ENCODE measurements at places on chromosomes 13 and 19.

DNA sequence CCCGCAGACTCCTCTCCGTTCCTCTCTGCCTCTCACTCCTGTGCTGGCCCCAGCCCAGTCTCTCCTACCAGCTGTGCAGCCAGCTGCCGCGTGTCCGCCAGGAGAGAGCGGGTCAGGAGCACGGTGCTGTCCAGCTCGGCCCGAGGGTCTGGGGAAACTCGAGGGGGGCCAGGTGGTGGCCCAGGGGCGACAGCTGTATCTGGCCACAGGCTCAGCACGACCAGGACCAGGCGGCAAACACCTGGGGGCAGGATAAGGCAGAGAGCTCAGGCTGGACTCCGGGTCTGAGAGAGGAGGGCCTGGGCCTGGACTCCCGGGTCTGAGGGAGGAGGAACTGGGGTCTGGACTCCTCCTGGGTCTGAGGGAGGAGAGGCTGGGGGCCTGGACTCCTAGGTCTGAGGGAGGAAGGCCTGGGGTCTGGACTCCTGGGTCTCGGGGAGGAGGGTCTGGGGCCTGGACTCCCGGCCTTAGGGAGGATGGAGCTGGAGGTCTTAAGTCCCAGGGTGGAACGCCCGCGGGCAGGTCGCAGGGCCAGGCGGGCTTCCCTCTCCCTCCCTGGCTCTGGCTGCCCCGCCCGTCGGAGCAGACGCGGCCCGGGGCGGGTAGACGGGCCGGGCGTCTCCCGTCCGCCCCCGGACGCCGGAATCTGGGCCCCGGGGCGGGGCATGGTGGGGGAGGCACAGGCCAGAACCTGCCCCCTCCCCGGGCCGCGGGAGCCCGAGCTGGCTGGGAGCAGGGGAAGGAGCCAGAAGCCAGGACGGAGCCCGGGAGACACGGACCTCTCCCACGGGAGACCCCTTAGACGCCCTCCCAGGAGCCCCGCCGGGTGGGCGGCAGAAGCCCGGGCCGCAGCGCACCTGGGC, 1.3 kb downstream of the IL11 start:
- DNase-seq, result no peak

- no peak for DNase-seq
Measured at GRCh38 chr19:50362030-50362412, 3.4 kb downstream of the NAPSA start.

DNA sequence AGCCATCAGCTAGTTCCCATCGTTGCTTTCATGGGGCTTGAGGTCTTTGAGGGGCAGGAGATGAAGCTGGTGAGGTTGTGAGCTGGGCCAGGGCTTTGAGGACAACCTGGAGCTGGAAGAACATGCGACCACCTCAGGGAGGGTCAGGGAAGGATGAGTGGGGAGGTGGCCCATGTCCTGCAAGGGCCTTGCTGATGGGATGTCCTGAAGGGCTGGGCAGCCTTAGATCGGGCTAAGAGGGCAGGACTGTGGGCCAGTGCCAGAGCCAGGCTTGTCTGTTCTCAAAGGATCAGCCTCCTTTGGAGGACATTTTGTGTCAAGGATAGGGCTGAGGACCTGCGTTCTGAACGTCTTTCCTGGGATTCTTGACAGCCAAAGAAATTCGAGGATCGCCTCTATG, 10.5 kb downstream of the CYTH2 start:
- no peak for DNase-seq

- no peak for DNase-seq
Measured at GRCh38 chr19:28605501-28606268, 607.3 kb downstream of the UQCRFS1 start.

DNA sequence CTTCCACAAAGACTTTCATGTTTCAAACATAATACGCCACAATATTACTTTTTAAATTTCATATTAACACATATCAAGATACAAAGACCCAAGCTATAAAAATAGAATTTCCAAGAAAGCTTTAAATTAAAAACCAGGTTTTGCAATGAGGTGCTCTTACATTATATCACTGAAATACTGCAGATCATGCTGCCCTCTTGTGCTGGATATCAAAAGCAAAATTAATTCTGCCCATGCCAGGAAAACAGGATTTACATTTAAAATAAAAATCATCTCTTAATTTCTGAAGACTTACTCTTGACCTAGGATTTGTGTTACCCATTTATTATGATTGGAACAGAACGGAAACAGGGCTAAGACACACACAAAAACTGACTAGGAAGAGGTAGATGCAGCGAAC, 145.0 kb downstream of the ABCC4 start:
- DNase-seq, result peak; percentile 29

GRCh38 chr19:5424192-5424973, 30.8 kb upstream of the ZNRF4 start:
- no peak for DNase-seq

DNA sequence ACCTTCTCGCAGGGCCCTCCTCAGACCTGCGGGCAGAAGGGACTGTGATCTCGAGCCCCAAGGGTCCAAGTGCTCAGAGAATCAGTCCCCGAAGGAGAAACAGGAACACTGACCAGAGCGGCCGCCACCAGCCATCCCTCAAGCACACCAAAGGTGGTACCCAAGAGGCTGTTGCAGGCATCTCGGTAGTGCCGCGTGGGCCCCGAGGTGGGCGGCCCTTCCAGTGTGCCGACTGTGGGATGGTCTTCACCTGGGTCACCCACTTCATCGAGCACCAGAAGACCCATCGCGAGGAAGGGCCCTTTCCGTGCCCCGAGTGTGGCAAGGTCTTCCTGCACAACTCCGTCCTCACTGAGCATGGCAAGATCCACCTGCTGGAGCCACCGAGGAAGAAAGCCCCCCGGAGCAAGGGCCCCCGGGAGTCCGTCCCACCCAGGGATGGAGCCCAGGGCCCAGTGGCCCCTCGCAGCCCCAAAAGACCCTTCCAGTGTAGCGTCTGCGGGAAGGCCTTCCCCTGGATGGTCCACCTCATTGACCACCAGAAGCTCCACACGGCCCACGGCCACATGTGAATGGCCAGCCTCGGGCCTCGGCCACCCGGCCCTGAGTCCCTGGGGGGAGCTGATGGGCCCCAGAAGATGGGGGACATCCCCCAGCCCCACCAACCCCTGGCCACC, 5.5 kb upstream of the ZNF135 start:
- DNase-seq, result no peak

DNA sequence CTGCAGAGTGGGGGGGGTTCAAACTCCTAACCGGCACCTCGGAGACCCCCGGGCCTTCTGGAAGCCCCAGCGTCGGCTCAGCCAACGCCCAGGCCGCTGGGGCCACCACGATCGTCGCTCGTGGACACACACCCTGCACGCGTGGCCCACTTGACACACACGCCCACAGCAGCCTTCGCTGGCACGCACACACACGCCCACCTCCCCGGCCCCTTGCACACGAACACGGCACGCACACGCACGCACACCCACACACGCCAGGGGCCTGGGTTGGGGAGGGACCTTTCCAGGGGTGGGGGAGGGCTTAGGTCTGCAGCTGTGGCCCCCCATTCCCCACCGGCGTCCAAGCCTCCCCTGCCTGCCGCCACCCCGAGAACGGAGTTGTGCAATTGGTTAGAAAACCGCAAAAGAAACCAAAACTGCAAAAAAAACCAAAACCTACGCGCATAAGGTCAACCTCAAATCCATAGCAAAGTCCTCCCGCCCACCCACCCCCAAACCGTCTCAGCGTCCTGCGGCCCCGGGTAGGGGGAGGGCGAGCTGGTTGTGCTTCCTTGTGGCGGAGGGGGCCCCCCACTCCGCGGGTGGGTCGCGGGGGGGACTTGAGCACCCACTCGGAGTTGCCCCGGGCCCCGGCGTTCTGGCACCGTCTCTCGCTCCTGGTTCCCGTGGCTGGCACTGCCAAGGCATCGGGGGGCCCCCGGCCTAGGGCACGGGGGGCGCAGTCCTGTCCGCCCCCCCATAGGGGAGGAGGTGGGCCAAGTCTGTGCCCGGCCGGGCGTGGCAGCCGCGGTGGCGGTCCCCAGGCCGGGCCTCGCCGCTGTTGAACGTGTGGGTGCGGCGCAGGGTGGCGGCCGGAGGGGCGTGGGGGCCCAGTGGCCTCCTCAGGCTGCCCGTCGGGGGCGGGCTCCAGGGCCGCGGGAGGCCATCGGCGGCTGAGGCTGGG, 3.3 kb upstream of the LRG1 start:
- DNase-seq, result no peak

GRCh38 chr13:97254816-97255215, 32.7 kb downstream of the MBNL2 start:
- no peak for DNase-seq

DNA sequence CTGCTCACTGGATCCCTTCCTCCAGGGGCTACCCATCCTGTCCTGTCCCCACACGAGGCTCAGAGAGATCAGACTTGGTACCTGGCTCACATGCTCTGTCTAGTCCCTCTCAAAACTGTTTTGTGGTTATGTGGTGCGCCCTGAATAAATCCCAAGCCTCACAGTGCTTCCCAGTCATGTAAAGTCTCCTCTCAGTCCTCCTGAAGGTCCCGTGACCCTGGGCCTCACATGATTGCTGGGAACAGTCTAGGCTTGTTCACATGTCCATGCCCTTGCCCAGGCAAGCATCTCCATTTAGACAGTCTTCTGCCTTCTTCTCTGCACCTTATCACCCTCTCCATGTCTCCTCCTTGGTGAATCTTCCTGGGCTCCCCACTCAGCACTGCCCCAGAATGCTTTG, 36.0 kb upstream of the POU2F2 start:
- no peak for DNase-seq

DNA sequence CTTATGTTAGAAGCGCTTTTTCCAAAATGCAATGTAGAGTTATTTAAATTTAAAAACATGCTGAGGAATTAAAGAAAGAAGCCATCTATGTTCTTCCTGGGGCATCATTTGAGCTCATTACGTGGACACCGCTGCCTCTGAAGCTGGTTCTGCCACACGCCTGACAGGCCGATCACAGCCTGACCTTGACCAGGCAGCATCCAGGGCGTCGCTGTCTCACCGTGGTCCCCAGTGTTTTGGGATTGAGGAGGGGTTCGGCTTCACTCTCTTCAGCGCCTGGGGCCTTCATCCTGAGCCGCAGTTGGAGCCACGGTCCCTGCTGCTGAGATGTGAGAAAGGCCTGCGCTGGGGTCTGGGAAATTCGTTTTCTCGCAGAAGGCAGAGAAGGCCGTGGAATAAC, 64.0 kb downstream of the ATP11A start:
- DNase-seq, result no peak

- DNase-seq, result no peak
Measured at GRCh38 chr13:111503905-111504695, 183.7 kb downstream of the TEX29 start.

GRCh38 chr13:102869948-102870676, 24.3 kb downstream of the ERCC5 start:
- DNase-seq, result no peak

GRCh38 chr19:36745870-36746269, 26.7 kb downstream of the ZNF850 start:
- no peak for DNase-seq

DNA sequence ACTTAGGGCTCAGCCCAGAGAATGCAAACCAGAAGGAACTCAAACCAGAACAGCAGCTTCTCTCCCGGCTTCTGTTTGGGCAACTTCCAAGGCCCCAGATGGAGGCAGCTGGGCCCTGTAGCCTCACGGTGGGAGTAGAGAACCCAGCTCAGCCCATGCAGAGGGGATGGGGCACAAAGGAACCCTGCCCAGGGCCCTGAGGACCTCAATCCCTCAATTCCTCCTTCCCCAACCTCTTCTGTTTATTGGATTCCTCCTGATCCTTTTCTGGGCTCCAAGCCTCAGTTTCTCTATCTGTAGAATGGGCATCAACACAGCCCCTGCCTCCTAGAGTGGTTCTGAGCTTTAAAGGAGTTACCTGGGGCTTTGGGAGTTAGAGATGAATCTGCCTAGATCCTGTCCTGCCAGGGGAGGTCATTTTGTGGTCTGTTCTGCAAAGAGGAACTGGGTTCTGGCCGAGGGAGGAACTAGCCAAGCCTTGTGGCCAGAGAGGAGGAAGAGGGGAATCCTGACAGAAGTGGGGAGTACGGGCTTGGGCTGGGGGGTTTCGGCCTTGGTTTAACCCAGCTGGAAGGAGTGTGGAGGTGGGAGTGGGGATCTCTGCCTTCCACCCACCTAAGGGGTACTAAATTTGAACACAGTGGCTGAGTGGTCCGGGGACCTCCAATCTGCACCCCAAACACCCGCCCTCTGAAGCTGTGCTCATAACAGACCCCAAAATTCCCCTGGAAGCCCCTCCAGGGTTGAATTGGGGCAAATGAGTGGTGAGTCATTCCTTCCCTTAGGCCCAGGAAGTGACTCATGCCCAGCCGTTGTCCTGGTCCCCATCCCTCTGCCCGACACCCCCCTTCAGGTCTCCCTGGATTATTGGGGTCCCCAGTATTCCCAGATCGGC, 2.7 kb downstream of the ADGRE5 start:
- no peak for DNase-seq

- DNase-seq, result peak; percentile 26
Measured at GRCh38 chr19:48644839-48645619, 958 bp downstream of the CA11 start.

DNA sequence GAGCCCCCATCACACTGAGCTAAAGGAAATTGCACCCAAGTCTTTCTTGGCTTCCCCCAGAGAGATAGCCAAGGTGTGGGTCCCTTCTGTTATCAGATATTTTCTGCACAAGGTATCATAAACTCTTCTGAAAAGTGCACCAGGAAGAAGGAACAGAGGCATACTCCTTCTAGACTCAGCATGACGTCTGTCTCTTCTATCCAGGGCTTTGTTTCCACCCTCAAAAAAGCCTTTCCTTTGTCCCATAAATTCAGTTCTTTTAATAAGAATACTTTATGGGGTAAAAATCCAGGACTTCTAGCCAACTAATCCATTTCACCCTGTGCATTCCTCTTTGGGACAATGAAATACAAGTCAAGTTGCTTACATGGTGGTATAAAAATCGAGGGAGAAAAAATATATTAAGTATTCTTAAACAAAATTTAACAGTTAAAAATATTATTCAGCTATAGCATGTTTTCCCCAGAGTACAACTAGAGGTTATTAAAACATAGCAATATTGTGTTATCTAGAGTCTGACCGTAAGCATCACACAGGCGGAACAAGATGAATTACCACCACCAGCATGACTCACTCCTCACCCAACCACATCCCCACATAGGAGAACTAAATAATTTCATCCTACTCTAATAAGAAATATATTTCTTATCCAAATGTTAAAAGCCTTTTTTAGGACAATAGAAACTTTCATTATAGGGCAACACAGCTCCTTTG, 79.9 kb upstream of the GPC6 start:
- DNase-seq, result no peak

GRCh38 chr13:51221674-51222036, 543 bp upstream of the FAM124A start:
- no peak for DNase-seq

DNA sequence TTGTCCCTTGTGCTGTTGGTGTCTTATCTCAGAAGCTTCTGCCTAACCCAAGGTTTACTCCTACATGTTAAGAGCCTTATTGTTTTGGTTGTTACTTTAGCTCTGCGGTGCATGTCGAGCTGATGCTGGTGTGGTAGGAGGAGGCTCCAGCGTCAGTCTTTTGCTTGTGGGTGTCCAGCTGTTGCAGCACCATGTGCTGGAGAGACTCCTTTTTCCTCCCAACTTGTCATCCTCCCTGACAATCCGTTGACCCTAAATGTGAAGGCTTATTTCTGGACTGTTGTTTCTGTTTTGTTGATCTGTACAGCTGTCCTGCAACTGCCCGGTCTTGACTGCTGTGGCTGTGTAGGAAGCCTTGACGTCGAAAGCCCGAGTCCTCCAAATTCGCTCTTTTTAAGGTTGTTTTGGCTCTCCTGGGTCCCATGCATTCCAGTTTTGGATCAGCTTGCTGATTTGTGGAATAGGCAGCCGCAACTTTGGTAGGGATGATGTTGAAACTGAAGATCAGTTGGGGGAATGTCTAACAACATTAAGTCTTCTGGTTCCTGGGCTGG, 15.3 kb downstream of the NAXD start:
- DNase-seq, result no peak

GRCh38 chr19:19507354-19507753, 8.0 kb downstream of the TSSK6 start:
- no peak for DNase-seq

GRCh38 chr19:49333418-49333805, 1.8 kb upstream of the CD37 start:
- no peak for DNase-seq
